ENCODE measurements at places on chromosomes 3 and 15.

DNA sequence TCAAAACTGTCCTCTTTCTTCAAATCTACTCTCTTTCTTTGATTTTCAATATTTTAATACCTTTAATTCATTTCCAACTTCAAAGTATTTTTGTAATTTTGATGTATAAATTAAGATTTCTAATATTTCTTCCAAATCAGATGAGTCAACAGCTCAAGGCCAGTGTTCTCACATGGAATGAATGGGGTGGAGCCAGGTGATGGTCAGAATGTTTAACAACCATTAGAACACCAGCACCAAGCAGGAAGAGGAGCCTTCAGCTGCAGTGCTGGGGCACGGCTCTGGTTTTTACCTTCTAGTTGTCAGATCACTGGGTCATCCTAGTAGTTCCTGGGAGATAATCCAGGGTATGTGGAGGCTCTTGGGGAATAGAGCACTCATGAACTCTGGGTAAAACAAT, 494.5 kb upstream of the PDZRN3 start:
- no peak for DNase-seq

DNA sequence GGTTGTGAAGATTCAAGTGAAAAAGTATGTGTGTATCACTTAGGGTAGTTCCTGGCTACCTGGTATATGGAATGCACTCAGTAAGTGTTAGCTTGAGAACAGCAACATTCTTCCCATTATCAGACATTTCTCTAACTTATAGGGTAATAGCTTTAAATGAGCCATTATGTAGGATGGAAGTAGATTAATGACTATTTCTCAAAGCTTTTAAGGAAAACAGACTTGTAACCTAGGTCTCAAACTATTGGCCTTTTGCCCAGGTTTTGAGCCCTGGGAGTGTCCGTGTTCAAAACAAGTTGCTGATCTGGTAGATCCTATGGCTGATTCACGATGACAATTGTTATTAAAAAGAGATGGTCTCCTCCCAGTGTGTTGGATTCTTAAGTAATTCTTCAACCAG, 129.1 kb upstream of the UMPS start:
- DNase-seq = no peak

GRCh38 chr15:86840996-86841395, 761.3 kb downstream of the AGBL1 start:
- no peak for DNase-seq

- no peak for DNase-seq
Observed at GRCh38 chr3:173785004-173785403, 387.5 kb downstream of the NLGN1 start.

DNA sequence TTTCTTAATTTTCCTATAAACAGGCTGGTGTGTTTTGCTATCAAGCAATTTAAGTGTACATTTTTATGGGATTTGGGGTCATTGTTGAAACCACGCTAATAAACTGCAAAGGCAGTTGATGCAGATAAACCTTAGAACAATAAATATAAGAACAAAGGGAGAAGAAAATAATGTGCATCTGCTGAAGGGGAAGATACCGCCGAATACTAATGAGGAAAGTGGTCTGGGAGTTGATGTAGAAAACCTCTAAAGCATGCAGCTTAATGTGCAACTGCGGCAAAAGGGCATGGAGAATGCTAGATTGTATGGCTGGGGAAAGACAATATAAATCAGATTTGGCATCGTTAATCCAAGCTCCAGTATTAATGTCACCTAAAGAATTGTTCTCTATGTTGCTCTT, 29.8 kb upstream of the CHL1 start:
- DNase-seq = no peak

GRCh38 chr15:66387163-66388042, 691 bp downstream of the MAP2K1 start:
- DNase-seq = no peak

DNA sequence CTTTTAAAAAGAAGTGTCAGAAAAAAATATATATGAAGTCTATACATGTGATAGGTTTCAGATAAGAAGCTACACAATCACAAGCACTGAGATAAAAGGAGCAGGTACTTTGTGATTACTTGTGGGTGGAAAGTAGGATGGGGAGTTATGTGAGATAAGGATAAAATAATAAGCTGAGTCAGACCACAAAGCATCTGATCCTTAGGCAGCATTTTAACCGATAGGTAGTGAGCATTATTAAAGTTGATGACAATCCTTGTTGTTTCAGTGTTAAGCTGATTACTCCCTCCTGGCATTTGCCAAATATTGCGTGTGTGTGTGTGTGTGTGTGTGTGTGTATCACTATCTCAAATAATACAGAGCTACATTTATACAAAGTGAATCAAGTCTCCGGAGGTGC, 483.1 kb downstream of the NAALADL2 start:
- DNase-seq = no peak

DNA sequence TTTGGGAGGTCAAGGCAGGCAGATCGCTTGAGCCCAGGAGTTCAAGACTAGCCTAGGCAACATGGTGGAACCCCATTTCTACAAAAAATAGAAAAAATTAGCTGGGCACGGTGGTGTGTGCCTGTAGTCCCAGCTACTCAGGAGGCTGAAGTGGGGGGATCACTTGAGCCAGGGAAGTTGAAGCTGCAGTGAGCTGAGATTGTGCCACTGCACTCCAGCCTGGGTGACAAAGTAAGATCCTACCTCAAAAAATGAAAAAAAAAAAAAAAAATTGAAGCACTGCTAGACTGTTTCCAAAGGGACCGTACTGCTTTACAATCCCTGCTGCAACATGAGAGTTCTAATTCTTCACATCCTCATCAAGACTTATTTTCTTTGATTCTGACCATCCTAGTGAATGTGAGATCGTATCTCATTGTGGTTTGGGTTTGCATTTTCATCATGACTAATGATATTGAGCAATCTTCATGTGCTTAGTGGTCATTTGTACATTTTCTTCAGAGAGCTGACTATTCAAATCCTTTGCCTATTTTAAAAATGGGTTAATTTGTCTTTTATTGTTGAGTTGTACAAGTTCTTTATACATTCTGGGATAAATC, 10.8 kb downstream of the CMTM8 start:
- DNase-seq = peak; percentile 42

DNA sequence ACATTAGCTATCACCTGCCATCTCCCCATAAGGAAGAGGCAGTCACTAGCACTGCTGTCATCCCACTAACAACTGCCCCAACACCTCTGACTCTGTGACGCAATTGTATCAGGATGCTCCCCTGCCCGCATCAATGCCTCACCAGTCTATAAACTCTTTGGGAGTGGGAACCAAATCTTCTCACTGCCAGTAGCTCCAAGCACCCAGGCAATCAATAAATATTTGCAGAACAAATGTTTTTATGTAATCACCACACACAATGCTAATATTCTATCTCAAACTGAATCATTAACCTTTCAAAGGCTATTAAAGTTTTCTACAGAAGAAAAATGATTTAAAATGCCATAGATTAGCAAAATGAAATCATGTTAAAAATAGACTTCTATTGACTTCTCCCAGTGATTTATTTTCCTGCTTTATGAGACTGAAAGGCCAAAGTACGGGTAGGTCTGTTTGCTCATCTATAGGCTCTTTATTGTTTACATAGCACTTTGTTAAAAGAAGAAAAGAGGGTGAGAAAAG, 131.3 kb downstream of the PLD1 start:
- DNase-seq = no peak

All from AG04450 (cell line).